ENCODE measurements at places on chromosomes 5 and 9.

DNA sequence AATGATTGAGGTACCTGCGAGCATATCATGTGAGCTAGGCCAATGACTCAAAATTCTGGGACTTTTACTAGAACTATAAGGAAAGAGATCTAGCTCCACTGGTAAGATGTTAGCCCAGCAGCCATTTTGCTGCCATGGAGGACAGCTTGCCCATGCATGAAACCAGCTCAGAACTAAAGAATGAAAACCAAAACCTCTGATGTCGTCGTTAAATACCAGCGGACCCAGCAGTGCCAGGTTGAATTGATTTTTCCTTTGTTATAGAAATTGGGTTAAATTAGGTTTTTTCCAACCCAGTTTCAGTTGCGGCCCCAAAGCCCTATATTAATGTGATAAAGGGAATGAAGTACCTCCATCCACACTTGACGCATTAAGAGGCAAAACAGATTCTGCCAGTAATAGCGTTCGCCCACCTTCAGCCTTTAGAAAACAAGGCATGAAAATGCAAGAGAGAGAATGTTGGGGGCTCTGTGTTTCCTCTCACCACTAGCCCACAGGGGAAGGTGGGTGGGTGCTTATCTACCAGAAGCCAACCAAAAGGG, 5.5 kb upstream of the ITK start:
- DNase-seq: no peak

GRCh38 chr5:104564530-104564929, 1001.9 kb upstream of the NUDT12 start:
- DNase-seq: no peak

DNA sequence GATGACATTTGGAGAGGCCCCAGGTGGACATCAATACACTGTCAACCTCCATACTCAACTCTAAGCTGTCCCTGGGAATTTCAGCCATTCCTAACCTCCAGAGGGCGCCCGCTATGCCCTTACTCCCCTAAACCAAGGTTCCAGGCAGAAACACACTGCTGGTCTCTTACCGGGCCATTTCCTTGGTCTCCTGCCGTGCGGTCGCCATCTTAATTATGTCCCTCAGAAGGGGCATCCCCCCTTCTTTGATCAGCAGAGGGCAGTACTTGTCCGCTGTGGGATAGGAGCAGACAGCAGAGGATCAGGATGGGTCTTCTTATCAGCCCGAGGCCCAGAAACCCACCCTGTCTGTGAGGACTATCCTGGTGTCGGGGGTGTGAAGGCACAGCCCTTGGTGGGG, 9.3 kb upstream of the ZDHHC12 start:
- no peak for DNase-seq

DNA sequence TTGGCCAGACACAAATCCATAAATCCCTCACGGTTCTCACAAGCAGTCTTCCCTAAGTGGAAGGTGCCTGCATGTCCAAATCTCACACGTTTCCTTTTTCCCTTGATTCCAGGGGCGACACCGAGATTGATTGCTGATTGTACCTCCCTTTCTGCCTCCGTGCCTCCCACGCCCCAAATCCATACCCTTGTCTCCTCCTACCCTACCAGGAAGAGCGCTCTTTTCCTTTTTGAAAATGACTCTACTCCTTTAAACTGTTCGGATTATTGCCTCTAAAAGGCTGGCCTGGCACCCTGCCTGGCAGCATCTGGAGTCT, 4.5 kb downstream of the STC2 start:
- no peak for DNase-seq

DNA sequence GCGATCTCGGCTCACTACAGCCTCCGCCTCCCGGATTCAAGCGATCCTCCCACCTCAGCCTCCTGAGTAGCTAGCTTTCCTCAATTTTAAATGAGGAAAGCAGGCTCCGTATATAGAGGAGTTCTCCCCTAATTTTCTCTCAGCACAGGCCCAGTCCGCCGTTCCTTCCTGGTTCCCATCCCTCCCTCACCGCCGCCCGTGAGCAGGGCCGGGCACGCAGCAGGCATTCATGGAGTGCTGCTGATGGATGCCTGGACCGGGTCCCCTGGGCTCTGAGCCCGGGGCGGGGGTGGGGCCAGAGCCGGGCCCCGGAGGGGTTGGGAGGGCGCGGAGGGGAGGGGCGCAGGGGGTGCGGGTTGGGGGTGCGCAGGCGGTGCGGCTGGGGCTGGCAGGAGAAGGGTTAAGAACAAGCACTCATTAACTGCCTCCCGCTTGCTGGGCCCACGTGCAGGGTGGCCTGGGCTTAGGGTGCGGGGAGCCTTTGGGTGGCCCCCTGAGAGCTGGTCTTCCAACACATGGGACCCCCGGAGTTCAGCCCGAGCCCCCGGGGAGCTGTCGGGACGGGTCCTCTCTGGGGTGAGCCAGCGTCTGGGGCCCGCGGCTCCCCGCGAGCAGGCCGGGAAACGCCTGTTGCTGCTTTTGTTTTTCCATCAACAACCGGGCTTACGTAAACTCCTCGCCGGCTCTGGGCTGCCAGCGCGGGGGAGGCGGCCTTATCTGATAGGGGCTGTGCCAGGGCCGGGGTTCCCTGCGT, 33.7 kb downstream of the LHX2 start:
- DNase-seq: no peak

GRCh38 chr9:83235526-83235925, 172.6 kb upstream of the RASEF start:
- no peak for DNase-seq

GRCh38 chr9:69516353-69517322, 155.5 kb downstream of the APBA1 start:
- DNase-seq: no peak

GRCh38 chr5:17024686-17025180, 88.6 kb upstream of the MYO10 start:
- DNase-seq: no peak

DNA sequence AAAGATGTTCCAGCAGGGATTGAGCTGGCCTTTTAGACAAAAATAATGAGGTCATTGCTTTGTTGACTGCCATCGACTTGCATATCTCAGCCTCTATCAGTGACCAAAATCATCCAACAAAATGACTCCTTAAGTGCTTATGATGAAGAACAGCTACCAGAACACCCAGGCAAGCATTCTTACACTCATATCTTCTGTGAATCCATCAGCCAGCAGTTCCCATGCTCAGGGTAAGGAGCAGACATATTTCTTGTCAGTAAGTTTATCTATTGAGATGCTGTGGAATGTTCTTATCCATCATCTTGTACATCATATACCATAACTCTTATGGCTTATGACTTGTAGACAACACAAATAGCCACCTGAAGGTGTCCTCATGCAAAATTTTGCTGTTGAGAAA, 20.2 kb upstream of the SPDL1 start:
- no peak for DNase-seq

GRCh38 chr5:158198636-158199035, 339.7 kb upstream of the CLINT1 start:
- DNase-seq: no peak

- DNase-seq: no peak
Observed at GRCh38 chr5:74266836-74267235, 373.7 kb downstream of the ENC1 start.

GRCh38 chr9:121331549-121331948, 38.5 kb downstream of the STOM start:
- no peak for DNase-seq

GRCh38 chr9:78577156-78577906, 280.4 kb downstream of the PSAT1 start:
- DNase-seq: no peak

DNA sequence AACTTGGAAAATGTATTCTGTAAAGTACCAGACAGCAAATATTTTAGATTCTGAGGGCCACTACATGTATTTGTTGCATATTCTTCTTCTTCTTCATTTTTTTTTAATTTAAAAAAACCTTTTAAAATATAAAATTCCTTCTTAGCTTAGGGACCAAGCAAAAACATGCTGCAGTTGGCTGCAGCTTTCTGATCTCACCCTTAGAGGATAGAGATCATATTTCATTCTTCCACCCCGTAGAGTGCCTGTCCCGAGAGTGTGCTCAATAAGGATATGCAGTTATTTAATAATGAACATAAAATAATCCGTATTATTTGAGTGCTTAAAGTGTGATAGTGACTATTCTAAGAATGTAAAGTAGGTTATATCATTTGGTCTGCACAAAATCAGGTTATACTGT, 204.2 kb upstream of the CD180 start:
- no peak for DNase-seq

GRCh38 chr5:43412644-43413043, 453 bp upstream of the CCL28 start:
- no peak for DNase-seq
